ENCODE measurements at places on chromosomes 11 and 22.

GRCh38 chr11:65849366-65849765, 8.6 kb downstream of the CFL1 start:
- no peak for DNase-seq

GRCh38 chr11:45096636-45097035, 49.8 kb upstream of the PRDM11 start:
- DNase-seq = no peak

DNA sequence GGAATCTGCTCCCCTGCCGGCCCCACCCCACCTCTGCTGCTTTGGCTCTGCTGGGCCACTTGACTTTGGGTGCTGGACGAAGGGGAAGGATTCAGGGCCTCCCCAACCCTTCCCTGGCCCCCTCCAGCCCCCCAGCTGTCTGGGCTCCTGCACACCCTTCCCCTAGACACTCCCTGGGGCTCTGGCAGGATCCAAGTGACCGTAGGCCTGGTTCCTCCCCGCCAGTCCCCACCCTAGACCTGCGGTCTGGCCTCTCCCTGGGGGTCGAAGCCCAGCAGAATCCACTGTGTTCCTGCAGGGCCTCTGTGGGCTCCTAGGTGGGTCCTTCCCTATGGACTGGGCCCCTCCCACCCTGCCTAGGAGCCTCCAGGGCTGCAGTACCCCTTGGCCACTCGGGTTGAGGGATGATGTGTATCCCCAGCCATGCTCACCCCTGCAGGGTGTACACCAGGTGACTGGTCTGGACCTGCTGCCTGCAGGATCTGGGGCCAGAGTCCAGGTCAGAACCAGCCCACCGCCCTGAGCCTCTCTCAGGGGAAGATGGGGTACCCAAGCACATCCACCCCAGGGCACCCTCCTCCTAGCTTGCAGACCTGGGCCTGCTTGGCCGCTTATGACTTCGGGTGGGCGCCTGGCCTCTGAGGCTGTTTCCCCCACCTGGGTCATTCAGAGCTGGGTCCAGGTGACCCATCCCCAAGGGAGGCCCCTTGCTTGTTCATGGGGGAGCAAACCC, 5.6 kb downstream of the PIM3 start:
- DNase-seq = no peak

DNA sequence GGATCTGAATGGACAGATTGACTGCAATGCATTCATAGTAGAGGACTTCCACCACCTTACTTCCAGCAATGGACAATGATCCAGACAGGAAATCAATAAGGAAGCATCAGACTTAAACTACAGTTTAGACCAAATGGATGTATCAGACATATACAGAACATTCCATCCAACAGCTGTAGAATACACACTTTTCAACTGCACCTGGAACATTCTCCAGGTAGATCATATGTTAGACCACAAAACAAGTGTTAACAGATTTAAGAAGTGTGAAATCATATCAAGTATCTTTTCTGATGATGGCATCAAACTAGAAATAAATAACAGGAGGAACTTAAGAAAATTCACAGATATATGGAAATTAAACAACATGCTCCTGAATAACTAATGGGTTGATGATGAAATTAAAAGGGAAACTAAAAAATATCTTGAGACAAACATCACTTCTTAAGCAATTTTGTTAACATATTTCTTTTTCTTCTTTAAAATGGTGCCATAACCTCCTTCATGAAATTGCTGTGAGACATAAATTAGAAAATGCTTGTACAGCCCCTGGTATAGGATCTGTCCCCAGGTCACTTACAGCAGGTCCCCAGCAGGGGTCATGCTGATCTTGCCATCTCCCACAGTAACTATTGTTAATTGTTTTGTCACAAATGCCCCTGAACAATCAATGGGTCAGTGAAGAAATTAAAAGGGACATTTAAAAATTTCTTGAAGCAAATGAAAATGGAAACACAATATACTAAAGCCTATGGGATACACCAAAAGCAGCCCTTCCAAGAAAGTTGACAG, 100.0 kb upstream of the OR4B1 start:
- no peak for DNase-seq

- no peak for DNase-seq
These were observed 30.1 kb upstream of the KCNJ11 start for GRCh38 chr11:17418444-17419081.

DNA sequence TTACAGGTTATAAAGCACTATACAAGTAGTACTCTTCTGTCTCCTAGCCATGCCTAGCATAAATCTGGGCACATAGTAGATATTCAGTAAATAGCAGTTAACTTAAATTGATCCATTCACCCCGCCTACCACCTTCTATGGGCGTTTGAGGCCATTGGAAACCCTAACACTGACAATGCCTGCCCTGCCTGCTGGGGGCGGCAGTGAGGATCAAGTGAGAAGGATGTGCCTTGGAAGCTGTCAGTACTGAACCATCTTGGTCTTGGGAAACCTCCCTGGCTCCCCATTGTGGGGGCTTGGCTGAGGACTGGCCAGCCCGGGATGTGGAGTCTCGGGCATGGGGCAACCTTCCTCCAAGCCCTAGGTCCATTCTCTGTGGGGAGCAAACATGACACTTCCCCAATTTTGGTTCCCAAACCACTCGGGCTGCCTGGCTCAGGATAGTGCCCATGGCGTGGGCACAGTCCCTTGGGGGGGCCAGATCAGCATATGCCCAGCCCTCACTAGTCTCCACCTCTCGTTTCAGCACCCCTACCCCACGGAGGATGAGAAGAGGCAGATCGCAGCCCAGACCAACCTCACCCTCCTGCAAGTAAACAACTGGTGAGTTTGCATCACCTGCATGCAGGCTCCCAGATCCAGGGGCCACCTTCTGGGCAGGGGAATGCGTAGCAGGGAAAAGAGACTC, 67.4 kb downstream of the FEZ1 start:
- DNase-seq = no peak

GRCh38 chr11:44797886-44798606, 71.3 kb downstream of the TSPAN18 start:
- no peak for DNase-seq

- no peak for DNase-seq
These were observed 56.1 kb upstream of the SLC35C1 start for GRCh38 chr11:45748801-45749200.

DNA sequence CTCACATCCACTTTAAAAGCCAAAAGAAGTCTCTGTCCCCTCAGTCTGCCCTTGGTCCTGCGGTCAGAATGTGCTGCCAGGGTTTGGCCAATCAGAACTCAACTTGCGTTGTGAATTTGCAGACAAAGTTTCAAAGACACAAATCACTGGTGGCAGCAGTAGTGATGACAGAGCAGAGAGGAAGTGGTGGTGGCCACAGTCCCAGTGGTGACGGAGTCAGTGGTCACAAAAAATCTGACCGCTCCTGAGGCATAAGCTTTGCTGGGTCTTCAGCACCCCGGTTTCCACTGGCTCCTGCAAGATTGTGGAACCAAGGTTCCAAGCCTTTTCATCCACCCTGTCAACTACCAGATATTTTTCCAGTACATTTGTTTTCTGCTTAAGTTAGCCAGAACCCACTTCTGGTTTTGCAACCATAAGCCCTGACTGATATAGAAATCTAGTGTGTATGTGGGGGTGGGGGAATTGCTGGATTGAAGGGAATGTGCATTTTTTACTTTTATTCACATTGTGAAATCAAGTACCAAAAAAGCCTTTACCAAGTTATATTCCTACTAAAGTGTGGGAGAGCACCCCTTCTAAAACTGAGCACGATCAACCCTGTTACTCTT, 112.3 kb downstream of the TMPRSS5 start:
- no peak for DNase-seq

- DNase-seq = no peak
These were observed 321.0 kb downstream of the DDX10 start for GRCh38 chr11:108985945-108986279.
